Renal cortex interstitium (tissue), 15 donors: ENCODE measurements at places on chromosomes 1 and 21.

DNA sequence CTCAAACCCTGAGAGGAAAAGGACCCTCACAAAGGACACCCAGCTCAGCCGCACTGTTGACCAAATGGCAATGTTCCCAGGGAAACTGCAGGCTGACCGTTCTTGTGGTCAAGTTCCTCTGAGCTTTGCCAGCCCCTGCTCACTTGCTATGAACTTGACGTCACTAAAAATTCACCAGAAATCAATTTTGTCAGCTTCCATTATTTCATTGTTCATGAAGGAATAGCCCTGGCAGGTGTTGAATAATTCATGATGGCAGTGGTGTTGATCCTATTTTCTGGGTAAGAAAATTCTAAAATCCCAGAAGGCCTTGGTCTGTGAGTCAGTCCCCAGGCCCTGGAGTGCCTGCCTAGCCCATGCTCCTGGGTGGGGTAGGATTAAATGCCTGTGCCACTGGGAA is 318.9 kb downstream of the ZNF326 start:
- no peak for DNase-seq

GRCh38 chr1:119565131-119565772 is 58.2 kb downstream of the HSD3B1 start:
- no peak for DNase-seq

- DNase-seq: no peak
Observed at GRCh38 chr21:42975886-42976608, 1.7 kb downstream of the PKNOX1 start.

GRCh38 chr1:207832796-207833195 is 78.1 kb downstream of the CD34 start:
- DNase-seq: no peak

DNA sequence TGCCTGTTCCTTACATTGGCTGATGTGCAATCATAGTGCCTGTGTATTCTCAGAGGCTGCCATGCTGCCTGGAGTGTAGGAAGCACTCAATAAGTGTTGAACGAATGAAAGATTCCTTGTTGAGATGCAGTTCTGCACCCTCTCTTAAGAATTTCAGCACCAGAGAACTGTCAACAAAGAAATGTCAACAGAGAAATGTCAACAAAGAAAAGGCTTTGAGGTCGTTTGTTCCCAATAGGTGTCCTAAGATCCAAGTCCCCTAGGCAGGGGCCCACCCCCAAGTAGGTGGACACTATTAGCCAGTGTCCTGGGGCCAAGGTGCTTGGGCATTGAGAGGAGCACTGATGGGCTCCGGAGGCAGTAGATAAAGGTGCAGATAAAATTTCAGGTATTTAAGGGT is 12.6 kb downstream of the KCND3 start:
- no peak for DNase-seq

- no peak for DNase-seq
Observed at GRCh38 chr21:38478782-38479181, 19.5 kb downstream of the ERG start.

- no peak for DNase-seq
Observed at GRCh38 chr1:88060112-88060673, 623.9 kb upstream of the PKN2 start.

- DNase-seq: no peak
Observed at GRCh38 chr1:181655756-181656155, 172.4 kb downstream of the CACNA1E start.

- no peak for DNase-seq
Observed at GRCh38 chr1:229406798-229407197, 27.1 kb downstream of the ACTA1 start.

DNA sequence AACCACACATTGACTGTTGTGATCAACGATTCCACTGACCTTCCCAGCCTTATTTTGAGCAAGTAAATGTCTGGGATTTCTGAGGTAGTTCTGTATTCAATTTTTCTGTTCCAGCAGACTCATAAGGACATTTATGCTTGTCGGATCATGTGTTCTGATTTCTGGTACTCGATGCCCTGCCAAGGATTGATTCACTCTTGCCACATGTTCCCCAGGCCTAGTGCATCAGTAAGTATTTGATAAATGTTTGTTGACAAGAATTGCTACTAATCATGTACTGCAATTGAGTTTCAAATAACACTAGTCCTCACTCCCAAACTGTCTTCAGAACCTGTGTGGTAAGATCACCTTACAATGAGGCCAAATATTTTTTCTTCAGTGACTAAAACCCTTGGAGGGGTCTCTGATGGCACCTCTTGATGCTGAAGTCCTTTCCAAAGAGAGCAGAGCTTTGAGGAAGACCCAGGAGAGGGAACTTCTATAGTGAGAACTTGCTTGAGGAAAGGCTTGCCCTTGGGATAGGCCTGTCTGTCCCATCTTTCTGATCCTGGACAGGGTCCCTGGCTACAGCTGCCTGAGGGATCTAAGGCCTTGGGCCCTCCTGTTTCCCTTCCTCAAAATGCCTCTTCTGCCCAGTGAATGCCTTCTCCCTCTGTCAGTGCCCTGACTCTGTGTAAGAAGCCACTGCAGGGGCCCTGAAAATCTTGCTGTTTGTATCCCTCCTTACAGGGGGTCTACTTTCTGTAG is 115.8 kb upstream of the FAM78B start:
- DNase-seq: no peak

GRCh38 chr1:173420330-173420806 is 56.8 kb upstream of the PRDX6 start:
- peak; percentile 59 for DNase-seq

- no peak for DNase-seq
Observed at GRCh38 chr1:20280341-20280740, 10.3 kb upstream of the VWA5B1 start.

- no peak for DNase-seq
Observed at GRCh38 chr1:179677882-179678281, 65.2 kb upstream of the FAM163A start.

GRCh38 chr1:56780128-56780750 is 39.0 kb downstream of the FYB2 start:
- DNase-seq: no peak

- no peak for DNase-seq
Observed at GRCh38 chr1:208004851-208005250, 93.9 kb upstream of the CD34 start.

DNA sequence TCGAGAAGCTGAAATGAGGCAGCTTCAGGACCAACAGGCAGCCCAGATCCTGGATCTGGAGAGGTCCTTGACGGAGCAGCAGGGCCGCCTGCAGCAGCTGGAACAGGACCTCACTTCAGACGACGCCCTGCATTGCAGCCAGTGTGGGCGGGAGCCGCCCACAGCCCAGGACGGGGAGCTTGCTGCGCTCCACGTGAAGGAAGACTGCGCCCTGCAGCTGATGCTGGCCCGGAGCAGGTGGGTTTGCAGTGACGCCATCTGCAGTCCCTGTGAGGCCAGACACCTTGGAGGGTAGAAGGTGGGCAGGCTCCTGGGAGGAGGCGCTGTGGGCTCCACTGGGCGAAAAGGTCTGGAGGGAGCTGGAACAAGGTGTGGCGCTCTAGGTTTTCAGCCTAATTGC is 39.7 kb downstream of the PCNT start:
- no peak for DNase-seq

DNA sequence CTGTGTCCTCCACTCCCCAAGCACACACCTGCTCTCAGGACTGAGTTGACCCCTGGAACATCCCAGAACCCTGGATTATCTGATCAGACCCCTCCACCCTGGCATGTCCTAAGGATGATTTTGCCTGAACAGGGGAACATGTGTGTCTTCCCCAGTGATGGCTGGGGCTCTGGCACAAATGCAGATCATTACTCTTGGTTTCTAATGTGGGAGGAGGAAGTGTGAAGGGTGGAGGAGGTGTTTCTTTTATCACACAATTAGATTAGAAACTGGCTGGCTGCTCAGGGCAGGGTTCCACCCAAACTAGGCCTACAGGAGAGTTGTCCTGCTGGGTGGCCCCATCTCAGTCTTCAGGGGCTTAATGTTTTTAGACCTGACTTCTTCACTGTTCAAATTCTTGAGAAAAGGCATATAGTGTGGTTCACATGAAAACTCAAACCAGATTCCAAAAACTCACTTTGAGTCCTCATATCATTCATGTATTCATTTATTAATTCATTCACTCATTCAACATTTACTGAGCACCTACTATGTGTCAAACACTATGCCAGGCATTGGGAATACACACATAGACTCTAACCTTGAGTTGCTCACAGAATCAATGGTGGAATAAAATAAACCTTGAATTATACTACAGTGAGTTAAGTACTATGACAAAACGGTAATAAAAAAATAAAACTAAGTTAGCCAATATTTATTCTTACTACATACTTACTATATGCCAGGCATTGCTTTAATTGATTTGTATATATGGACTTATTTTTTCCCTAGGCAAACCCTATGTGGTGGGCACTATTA is 221.8 kb upstream of the JUN start:
- no peak for DNase-seq

GRCh38 chr1:66000033-66000637 is 207.4 kb downstream of the PDE4B start:
- DNase-seq: no peak

- no peak for DNase-seq
Observed at GRCh38 chr1:54335755-54336108, 70.5 kb downstream of the SSBP3 start.

DNA sequence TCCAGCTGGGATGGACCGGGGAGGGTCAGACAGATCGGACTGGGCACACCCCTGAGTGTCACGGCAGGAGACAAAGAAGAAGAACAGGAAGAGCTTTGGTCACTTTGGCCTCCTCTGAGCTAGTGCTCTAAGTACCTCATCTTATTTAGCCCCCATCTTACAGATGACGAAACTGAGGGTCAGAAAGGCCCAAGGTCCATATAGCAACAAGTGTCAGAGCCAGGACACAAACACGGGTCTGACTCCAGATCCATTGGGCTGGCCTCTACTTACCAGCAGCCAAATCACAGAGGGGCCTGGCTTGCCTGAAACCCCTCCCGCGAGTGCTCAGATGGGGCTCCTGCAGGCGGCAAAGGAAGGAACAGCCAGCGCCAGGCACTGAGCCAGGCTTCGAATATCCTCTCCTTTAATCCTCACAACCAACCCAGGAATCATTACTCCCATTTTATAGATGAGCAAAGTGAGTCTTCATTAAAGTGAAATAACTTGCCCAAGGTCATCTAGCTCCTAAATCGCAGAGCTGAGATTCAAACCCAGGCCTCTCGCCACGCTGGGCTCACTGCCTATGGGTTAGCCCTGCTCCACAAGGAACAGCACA is 25.7 kb upstream of the SELENON start:
- no peak for DNase-seq

- DNase-seq: no peak
Observed at GRCh38 chr1:227451954-227452353, 111.4 kb upstream of the ZNF678 start.

GRCh38 chr1:35345439-35345981 is 77.0 kb downstream of the ZMYM4 start:
- DNase-seq: no peak

GRCh38 chr1:147647796-147648633 is 22.3 kb downstream of the ACP6 start:
- no peak for DNase-seq

- no peak for DNase-seq
Observed at GRCh38 chr1:186188736-186189135, 186.3 kb downstream of the TPR start.

DNA sequence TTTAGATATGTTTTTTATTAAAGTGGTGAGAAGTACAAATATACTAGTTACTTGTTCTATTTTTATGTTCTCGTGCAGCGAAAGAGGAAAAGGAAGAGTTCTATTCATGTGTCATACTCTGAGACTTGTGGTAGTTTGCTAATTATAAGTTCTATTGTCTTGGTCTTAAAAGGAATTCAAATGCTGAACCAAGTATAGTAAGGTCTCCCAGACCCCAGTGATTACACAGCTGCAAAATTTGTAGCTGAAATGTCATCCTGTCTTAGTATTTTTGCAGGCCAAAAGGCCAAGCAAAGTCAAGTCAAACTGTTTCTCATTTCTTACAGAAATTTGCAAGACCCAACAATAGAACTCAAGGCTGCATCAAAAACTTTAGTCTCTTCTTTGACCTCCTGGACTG is 268.7 kb downstream of the CHRM3 start:
- no peak for DNase-seq

DNA sequence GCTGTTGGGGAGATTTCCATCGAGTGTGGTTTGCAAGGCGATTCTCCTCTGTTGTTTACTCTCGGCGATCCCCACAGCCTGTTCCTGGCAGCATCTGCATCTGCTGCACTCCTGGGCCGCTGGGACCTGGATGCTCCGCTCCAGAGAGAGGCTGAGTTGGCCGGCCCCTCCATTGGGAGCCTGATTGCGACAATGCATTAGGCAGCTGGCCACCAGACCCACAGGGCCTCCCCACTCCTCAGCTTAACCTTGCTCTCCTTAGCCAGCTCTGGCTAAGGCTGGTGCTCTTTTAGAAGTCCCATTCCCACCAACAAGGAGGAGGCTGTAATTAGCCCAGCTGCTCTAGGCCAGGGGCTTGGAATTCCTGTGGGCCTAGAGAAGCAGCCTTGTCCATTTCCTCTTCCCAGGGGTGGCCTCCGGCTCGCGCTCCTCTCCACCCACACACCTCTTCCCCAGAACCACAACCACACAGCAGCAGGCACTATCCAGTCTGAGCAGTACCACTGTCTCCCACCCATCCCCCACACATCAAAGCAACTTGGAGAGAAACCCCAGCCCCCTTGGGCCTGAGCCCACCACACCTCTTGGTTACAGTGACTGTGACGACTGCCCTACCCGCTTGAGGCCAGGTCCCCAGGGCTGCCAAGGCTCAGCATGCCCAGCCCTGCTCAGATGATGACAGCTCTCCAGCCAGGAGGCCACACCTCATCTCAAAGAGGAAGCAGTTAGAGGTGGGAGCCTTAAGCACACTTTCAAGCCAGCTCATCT is 193.8 kb upstream of the EDN2 start:
- no peak for DNase-seq

DNA sequence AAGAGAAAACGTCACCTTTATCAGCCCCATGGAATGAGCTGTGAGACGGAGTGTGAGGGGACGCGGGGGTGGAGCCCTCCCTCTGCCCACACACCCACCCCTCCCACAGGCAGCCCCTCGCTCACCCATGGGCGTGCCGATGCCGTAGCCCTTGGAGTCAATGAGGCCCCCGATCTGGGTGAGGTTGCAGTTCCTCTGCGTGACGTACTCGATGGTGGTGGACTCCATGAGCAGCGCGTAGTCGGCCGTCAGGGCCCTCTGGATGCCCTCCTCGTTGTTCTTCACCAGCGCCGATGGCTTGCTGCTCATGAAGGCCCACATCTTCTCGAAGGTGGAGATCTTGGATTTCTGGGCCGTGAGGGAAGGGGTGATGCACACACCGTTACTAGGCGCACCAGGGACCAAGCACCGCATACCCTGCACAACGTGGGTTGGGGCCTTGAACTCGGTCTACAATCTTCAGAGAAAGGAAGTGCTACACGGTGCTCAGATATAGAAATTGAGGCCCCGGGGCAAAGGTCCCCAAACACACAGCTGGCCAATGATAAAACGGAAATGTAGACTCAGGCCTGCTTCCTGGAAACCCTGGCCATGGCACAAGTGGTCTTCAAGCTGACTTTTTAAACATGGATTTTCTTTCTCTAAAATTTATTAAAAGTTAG is 228.2 kb downstream of the GRIK3 start:
- no peak for DNase-seq
